ENCODE measurements at places on chromosomes 5 and 9. TPM values are rescaled to one million over a fixed set of nuclear protein-coding genes. Genes with fewer than 3 reads are reported as not detected.

The C9orf153 gene
- total RNA-seq: under 0.01 TPM

The GMCL2 gene
- not detected for total RNA-seq

The TRPM3 gene
- under 0.01 TPM for total RNA-seq

The SLC46A2 gene
- total RNA-seq: not detected

The DELE1 gene
- total RNA-seq: 46.6 TPM

The SLC27A6 gene
- total RNA-seq: 0.57 TPM

Data from placental pericyte (primary cell).